BE2C (cell line): ENCODE measurements at places on chromosomes 5 and 9.

DNA sequence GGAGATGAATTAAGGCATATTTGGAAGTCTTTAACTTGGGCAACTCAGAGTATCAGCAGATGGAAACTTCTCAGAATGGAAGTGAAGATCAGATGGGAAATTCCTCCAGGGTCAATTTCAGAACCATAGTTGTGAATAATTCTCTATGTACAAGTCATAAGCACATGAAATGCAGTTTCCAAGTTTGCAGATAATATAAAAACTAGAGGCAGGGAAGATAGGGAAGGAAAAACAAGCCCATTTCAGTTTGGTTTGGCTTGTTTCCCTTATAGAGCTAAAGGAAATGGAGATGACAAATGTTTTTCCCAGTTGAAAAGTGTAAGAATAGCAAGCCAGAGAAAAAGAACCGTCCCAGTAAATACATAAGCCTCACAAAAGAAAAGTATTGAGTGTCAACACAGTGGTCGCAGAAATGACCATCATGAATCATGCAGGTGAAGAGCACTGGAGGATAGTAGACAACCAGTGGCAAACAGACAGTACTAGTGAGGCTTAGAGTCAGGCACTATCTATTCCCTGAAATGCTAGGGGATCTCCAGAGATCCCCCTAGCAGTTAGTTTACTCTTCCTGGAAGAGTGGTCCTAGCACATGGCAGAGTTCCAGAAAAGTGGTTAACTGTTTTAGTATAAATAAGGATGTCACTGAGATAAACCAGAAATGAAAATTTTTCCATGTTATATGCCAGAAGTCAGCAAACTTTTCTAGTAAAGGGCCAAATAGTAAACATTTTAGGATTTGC lies 245.9 kb downstream of the SAXO1 start:
- DNase-seq: no peak

GRCh38 chr9:135677641-135678168 lies 14.6 kb downstream of the LCN9 start:
- DNase-seq: no peak

DNA sequence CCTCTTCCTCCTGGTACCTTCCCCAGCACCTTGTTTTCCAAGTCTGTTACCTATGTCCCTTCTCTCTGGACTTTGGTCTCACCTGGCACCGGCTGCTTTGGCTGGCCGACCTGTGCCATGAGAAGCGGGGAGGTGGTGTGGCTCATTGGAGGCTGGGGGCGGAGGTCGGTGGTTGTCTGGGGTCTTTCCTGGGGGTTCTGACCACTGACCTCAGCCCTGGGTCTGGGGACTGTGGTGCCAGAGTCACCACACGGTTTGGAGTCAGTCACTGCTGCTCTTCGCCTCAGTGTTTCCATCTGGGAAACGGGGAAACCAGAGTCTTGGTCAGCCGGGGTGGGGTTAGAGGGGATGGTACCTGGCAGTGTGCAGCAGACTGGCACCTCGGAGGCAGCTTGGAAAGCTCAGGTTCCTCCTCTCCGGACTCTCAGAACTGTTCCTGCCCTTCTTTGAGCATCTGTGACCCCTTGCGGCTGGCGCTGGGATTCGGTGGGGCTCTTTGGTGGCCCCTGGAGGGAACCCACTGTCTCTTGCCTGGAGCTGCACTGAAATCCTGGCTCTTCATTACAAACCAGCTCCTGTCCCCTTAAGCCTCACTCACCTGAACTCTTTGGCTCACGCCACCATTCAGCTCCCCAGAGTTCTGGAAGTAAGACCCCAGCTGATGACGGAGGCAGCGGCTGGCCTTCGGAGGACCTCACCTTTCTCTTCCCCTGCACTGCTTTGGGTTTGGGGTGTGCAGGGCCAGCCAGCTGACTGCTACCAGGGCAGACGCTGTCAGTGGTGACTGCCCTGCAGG lies 4.1 kb upstream of the RXRA start:
- DNase-seq: no peak

- DNase-seq: no peak
Measured at GRCh38 chr5:62502456-62503101, 76.0 kb upstream of the LRRC70 start.

GRCh38 chr5:1294835-1295649 lies at the start of gene TERT:
TSS of gene TERT (minus strand) at chr5:1295068. CDS start at chr5:1294989, 79 bp downstream.
- DNase-seq: peak; percentile 69

- DNase-seq: peak; percentile 67
Measured at GRCh38 chr5:172106511-172107356, 81.3 kb downstream of the STK10 start.

DNA sequence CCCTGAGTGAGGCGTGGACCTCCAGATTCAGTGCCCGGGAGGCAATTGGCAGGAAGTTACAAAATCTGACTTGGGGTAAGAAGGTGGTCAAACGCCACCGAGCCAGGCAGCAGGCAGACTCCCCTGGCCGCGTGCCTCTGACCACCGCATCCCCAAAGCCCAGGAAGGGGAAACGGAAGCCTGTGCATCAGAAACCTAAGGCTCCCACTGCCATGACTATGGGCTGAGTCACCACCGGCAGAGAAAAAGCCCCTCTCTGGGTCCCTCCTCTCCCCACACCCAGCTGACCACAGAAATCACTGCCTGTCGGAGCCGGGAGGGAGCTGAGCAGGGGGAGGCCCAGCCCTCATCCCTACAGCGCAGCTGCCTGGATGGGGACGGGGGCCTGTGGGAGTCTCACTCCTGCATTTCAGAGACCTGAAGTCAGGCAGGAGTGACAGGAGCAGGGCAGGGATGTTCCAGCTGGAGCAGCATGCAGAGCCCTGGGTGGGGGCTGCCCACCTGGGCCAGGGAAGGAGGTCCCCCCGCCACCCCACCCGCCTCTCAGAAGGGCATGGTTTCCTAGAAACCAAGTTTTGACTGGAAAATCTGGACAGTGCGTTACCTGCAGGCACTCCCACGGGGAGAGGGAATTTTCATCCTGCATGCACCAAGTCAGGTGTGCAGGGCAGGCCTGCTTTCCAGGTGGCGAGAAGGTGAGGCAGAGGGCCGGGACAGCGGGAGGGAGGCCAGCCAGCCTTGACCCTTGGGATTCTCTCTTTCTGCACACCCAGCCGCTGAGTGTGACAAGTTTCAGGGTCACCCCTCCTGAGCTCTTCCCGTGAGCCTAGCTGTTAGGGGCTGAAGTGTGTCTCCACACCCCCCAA lies 68.2 kb downstream of the LRSAM1 start:
- DNase-seq: no peak

- DNase-seq: no peak
Measured at GRCh38 chr5:167908606-167909005, 382.8 kb upstream of the WWC1 start.

DNA sequence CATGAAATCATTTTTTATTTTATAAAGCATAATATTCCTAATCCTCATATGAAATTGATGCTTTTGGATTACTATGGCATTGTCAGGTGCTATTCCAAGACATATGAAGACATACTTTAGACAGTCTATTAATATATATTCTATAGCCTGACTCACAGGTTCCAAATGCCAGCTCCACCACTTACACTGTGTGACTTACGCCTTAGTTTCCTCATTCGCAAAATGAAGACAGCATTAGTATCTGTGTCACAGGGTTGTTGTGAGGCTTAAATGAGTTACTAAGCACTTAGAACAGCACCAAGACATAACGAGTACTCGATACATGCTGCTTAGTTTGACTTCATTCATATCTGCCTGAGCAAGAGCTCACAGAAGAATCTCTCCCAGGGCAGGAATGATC lies 132.2 kb upstream of the PTGER4 start:
- DNase-seq: no peak

DNA sequence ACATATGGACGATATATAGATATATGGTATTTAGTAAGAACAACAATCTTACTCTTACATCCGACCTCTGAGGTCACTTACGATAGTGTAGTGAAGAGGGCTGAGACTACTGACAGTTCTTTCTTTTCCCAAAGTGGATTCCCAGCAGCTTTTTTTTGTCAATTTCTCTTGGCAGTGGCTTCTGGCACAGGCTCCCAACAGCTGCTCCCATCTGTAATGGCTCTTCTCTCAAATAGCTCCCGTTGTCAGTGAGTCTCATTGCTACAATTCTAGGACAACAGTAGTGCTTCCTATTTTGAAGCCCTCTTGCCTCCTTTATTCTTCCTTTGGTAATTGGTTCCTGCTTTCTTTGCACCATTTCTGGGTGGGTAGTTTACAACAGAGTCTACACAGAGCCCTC lies 68.4 kb downstream of the SLC25A46 start:
- no peak for DNase-seq

DNA sequence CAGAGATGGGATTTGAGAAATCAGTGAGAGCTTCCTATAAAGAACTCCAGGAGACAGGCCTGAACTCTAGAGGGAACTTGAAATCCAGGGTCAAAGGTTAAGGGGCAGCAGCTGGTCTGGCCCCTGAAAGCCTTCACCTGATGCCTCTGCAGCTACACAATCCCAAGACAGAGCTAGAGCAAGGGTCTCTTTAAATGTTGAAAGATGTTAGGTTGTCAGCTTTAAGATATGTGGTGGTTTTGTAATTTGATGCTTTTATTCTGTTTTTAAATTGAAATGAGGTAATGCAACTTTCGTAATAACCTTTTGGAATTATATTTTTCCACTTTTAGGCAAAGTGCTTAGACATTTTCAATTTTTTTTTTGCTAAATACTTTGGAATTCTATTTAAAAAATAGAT lies 2.4 kb downstream of the SOWAHA start:
- DNase-seq: no peak

DNA sequence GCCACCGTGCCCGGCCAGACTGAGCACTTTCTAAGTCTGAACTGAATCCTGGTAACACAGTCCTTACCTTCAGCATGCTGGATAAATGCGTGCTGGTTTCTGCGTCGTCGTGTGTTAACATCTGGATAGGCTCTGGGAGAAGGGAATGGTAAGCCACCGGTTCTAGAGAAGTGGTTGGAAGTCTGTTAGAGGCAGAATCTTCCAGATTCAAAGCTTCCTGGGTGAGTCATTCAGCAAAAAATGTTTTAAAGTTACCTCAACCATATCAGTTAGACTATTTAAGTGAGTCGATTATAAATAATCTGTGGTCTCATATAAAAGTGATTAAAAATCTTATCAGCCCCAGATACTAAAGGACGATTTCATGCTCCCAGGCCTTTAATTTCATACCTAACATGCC lies 256.5 kb upstream of the NFIL3 start:
- no peak for DNase-seq

- no peak for DNase-seq
Measured at GRCh38 chr5:32319392-32319791, 6.7 kb upstream of the MTMR12 start.

DNA sequence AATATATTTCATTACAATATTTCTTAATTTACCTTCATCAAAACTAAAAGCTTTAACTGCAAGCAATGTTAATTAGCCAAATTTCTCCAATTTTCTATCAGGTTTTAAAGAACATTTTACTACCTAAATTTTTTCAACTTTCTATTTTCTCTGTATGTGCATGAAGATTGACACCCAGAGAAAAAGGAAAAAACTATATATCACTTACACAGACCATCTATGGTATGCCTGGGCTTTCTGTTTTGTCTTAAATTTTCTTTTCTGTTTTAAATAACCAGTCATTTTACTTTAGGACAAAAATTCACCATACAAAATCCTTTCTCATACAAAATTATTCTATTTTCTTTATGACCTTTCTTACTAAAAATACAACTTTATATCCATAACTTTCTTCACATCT lies 13.8 kb upstream of the IL7R start:
- DNase-seq: no peak

GRCh38 chr9:129989740-129990139 lies 53.2 kb downstream of the FNBP1 start:
- no peak for DNase-seq

- DNase-seq: no peak
Measured at GRCh38 chr9:36323926-36324325, 65.7 kb upstream of the GNE start.

- DNase-seq: no peak
Measured at GRCh38 chr5:149166128-149166527, 24.8 kb downstream of the ABLIM3 start.

DNA sequence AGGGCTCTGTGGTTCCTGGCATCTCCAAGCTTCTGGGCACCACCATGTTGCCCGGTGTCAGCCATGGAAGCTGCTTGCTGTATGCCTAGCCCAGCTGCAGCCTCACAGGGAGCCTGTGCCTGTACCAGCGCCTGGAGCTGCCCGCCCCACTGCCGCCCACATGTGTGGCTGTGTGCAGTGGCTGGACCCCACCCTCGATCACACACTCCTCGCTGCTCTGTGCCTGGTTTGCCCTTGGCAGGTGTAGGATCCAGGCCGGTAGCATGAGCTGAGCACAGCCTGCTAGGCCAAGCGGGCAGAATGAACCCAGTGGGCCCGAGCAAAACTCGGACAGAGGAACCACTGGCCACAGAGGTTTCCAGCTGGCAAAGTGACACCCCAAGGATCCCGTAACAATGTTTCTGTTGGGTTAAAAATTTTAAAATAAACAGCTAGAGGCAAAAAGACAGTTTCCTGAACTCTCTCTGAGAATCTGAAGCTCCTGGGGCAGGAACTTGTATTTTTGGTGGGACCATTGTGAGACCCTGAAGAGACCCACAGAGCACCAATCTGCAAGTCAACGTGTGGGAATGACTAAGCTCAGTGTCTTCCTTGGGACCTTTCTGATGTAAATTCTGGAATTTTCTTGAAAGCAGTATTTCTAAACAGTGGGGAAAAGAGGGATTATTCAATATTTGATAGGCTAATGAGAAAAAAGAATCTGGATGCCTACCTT lies 73.1 kb upstream of the CCDC112 start:
- DNase-seq: no peak

- DNase-seq: no peak
Measured at GRCh38 chr5:119327018-119327417, 28.8 kb upstream of the TNFAIP8 start.

GRCh38 chr5:60497706-60498500 lies 202.1 kb downstream of the DEPDC1B start:
- no peak for DNase-seq

DNA sequence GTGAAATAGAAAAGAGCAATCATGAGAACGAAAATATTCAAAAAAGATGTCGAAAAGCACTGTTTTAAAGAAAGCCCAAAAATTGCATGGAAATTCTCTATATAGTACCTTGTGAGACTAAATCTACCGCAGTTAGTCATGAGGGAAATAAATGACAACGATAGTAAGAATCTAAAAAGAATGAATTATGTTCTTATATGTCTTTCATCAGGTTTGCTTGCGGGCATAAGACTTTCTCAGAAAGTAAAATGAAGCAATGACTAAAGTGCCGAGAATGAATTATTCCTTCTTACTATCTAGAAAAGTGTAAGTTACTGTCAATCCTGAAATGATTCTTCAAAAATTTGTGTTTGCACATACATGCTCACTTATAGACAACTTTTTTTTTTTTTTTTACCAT lies 26.4 kb downstream of the PTPRD start:
- DNase-seq: no peak

- no peak for DNase-seq
Measured at GRCh38 chr5:171601266-171601881, 181.9 kb downstream of the FGF18 start.

DNA sequence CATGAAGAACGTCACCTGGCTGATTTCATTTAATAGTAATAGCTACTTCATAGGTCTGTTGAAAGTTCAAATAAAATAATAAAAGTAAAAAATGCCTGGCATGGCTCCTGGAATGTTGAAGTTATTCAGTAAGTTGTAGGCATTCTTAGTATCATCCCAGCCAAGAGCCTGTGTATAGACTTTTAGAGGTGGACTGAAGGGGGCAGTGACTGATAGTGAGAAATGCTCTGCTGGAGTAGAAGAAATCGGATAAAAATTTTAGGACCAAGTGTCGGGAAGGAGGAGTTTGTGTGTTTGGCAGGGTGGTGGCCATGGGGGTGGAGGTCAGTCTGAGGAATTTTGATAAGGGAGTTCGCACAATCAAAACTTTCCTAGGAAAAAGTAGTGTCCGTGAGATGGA lies 3.6 kb downstream of the ZFP2 start:
- no peak for DNase-seq
